ENCODE measurements at places on chromosomes 11 and 22.

DNA sequence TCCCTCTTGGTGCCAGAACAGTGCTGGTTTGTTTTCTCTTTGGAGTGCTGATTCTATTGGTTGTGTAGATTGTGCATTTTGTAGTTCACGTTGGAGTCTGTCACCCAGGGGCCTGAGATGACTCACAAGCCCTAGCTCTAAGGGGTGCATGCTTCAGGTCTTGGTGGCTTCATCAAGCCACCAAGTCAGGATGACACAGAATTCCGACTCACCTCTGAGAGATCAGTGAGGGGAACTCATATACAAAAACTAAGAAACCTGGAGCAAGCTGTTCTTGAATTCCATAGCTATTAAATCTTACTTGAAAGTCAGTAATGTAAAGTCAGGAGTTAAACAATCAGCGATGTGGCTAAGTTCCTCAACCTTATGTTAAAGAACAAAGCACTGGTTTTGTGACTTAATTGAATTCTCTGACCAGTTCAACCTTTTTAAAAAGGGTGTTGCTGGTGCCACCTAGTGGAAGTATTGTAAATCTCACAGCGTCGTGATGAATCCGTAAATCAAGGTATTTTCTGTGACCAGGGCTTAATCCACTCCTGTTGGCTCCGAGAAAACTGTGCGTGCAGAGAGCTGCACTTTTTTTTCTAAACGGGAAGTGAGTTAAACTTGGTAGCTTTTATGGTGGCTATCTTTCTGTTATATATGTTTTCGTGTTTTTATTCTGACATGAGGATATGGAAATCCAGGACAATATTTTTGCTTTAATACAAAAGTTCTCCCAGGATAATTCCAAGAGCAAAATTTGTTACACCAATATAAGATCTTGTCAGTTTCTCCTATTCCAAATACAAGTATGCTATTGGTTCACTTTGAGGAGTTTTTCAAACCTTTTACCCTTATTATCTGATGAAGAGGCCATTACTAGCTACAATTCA, 14.6 kb downstream of the MMP13 start:
- H3K27ac ChIP-seq: no peak overlapping the region
- H3K27me3 ChIP-seq: peaks cover 8% of the 10 kb centered on the region
- peak; percentile 84 for DNase-seq
- peaks cover 9% of the 10 kb centered on the region for H3K4me1 ChIP-seq
- no peaks in the 10 kb centered on the region for H3K36me3 ChIP-seq

DNA sequence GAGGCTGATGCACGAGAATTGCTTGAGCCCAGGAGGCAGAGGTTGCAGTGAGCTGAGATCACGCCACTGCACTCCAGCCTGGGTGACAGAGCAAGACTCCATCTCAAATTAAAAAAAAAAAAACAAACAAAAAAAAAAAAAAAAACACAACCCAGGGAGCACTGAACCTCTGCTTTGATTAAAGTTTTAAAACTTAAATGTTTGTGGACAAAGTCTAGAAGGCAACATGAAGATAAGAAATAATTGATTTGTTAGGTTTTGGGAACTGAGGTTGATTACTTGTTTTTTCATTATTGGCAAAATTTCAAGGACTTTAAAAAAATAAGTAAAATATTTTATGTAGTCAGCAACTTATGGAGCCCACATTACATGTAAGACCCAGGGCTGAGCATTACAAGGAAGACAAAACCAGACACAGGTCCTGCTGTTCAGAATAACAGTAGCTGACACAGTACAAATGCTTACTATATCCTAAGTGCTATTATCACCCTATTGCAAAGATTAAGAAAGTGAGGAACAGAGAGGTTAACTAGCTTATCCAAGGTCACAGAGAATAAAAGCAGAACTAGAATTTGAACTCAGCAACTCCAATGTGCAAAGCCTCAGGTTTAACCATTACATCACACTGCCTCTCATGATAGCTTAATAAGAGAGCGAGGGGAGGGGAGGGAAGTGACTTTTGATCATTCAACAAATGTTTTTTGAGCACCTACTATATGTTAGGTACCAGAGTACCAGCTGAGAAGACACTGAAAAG, 2.3 kb upstream of the CRY2 start:
- H3K4me1 ChIP-seq: peaks cover 30% of the 10 kb centered on the region
- no peak overlapping the region for H3K4me3 ChIP-seq
- peak overlapping the region; percentile 95 for H3K27ac ChIP-seq
- no peak for DNase-seq

GRCh38 chr22:37529652-37530345, 10.6 kb upstream of the CARD10 start:
- no peak overlapping the region for H3K27ac ChIP-seq
- peaks cover 23% of the 10 kb centered on the region for H3K4me1 ChIP-seq
- no peak overlapping the region for H3K4me3 ChIP-seq

GRCh38 chr11:70637186-70637800, 239.0 kb downstream of the CTTN start:
- H3K27me3 ChIP-seq: peaks cover 12% of the 10 kb centered on the region
- H3K36me3 ChIP-seq: no peaks in the 10 kb centered on the region
- no peak overlapping the region for H3K4me3 ChIP-seq
- no peaks in the 10 kb centered on the region for H3K4me1 ChIP-seq

DNA sequence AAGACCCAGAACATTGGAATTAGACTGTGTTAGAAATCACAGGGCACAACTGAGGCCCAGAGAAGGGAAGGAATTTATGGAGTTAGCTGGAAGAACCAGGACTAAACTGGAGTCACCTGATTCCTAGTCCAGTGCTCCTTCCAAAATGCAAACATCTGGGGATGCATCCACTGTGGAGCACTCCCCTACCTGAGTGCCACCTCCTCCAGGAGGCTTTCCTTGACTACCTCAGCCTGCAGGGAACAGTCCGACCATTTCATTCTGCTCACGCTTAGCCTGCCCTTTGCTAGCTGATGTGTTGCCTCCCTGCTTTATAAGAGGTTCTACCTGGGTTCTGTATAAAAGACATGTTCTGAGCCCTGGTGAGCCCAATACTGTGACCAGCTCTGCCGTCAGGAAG, 24.0 kb downstream of the CHRDL2 start:
- DNase-seq: no peak
- peaks cover 29% of the 10 kb centered on the region for H3K36me3 ChIP-seq
- no peak overlapping the region for H3K27ac ChIP-seq
- no peaks in the 10 kb centered on the region for H3K27me3 ChIP-seq

DNA sequence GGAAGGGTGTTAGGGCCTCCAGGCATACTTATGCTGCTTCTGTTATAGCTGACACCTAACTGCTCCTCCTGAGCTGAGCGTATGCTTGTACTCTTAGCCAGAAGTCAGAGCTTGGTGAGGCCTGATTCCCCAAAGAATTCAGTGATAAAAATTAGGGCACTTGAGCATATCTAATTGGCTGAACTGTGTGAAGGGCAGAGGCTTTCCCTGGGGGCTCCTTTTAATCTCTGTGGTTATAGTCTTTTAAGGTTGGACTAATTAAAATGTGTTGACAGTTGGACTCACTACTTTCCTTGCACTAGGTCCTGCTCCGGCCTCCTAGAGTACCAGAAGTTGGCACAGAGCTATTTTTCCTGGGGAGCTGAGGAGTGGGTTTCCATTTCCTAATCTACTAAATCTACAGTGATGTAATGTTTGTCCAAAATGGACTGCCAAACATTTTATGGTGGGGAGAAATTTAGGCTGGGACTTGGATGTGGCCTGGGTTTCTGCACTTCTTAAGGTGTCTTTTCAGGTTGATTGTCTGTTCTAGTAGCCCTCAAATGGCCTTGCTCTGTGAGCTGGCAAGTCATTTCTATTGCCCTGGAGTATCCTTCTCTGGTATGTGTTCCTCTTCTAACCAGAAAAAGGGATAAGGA, 18.4 kb downstream of the STIM1 start:
- no peak overlapping the region for H3K4me3 ChIP-seq
- H3K36me3 ChIP-seq: no peaks in the 10 kb centered on the region
- H3K27ac ChIP-seq: no peak overlapping the region
